Activated T-cell treated with anti-CD3 and anti-CD28 coated beads for 24 hours (primary cell): ENCODE measurements at places on chromosomes 3 and 15.

GRCh38 chr3:143830786-143831185 is 17.5 kb downstream of the SLC9A9 start:
- DNase-seq = no peak

DNA sequence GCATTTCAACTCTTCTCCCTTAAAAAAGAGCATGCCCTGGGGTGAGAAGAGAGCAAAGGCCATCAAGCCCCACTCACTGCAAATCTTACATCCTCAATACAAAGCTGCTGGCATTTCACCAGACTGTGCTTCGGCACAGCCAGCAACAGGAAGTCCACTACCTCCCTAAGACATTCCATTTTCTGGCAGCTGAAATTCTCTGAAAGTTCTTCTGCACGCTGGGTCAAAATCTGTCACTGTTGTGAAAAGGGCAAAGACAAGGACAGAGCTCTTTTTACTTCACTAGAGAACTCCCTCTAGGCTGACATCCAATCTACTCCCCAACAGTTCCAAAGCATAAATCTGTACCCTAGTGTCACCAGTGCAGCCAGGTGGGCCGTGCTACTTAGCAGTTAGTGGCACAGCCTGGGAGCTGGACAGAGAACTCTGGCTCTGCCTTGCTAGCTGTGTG is 6.3 kb downstream of the MTMR10 start:
- DNase-seq = no peak

DNA sequence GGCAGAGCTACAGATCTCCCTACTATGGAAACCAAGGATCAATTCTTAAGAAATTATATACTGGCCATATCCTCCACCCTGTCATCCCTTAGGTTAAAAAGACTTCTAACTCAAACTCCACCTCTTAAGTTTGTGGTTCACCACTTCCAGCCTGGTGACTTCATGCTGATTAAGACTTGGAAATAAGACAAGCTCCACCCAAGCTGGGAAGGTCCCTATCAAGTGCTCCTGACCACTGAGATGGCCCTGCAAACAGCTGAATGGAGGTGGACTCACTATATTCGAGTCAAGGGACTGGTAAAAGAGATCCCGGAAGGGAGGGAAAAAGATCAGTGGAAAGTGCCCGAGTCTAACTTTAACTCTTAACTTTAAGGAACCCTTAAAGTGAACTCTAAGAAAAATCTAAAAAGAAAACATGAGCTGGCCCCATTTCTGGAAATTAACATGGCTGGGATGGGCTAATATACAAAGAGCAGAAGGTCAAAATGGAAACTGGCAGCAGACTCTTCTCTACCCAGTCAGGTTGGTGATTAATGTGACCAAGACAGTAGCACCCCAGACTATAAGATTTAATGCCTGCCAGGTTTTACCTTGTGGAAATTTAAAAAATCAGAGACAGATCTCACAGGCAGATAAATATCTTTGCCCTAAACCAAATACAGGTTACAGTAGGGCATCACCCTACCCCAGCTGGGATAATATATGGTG is 43.9 kb downstream of the PPCDC start:
- peak; percentile 32 for DNase-seq

GRCh38 chr15:34359416-34359815 is 7.6 kb downstream of the LPCAT4 start:
- no peak for DNase-seq

DNA sequence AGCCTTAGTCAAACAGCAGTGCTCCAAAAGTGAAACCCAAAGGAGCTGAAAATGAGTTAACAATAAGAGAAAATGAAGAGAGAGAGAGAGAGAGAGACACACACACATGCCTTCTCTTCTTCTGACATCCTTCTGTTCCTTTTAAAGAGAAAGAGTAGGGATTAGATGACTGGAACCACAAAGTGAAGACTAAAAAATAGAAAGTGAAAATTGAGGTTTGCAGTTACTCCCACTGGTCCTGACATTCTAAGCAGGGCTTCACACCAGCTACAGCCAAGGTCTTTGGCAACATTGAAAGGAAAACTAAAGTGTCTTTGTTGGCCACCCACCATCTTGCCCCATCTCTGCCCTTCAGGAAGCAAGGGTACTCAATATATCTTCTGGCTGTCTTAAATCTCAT is 59.2 kb downstream of the USP50 start:
- DNase-seq = no peak

GRCh38 chr3:30048431-30048830 is 558.0 kb upstream of the TGFBR2 start:
- no peak for DNase-seq

GRCh38 chr3:172292422-172292821 is 155.8 kb downstream of the GHSR start:
- DNase-seq = no peak

DNA sequence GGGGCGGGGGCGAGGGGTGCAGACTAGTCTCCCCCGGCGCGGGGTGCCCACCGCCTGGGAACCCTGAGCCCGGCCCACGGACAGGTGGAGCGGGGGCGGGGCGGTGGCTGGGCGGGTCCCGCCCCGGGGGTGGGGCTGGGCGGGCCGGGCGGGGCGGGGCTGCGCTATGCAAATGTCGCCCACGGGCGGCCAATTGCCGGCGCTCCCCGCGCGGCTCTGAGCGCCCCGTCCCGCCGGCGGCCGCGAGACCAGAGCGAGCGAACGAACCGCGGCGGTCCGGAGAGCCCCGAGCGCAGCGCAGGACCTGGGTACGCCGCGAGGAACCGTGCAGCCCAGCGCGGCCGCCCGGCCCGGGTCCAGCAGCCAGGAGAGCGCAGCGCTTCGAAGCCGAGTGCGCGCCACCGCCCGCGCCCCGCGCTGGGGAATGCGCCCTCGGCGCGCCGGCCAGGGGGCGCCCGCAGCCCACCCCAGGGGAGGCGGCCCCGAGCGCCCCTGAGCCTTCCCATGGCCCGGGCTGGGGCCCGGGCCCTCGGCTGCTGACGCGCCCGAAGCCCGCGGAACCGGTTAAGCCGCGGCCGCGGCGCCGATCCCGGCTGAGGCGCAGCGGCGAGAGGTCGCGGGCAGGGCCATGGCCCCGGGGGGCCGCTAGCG is at the start of gene SEMA3F:
Gene SEMA3F (plus strand): TSS at position 485 of the 651 bp plus-strand sequence. CDS start 4,299 bp downstream, outside the sequence.
- peak; percentile 53 for DNase-seq

- DNase-seq = no peak
Observed at GRCh38 chr15:65612616-65612946, 1.6 kb upstream of the INTS14 start.

- no peak for DNase-seq
Observed at GRCh38 chr15:24919446-24919845, 35.3 kb upstream of the SNRPN start.

DNA sequence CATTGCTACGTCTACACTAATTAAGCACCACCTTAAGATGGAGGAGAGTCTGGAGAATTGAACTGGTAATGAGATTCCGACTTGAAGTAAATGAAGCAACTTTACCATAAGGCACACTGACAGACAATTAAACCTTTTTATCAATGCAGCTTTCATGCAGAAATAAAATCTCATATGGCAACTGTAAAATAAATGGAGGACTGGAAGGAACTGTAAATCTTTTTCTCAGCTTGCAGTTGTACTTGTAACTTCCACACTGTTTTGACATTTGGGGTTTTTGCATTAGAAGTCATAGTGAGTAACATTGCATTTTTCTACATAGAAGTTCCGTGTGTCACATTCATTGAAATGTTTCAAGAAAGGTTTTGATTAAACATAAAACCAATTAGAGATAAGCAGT is 705.3 kb downstream of the NLGN1 start:
- DNase-seq = no peak
